D721Med (cell line): ENCODE measurements at places on chromosomes 13 and 19.
A peak's percentile ranks its signal among the peaks of the same experiment; 100 is the strongest.

GRCh38 chr13:113607056-113607888 lies 22.7 kb downstream of the TFDP1 start:
- no peak for DNase-seq

DNA sequence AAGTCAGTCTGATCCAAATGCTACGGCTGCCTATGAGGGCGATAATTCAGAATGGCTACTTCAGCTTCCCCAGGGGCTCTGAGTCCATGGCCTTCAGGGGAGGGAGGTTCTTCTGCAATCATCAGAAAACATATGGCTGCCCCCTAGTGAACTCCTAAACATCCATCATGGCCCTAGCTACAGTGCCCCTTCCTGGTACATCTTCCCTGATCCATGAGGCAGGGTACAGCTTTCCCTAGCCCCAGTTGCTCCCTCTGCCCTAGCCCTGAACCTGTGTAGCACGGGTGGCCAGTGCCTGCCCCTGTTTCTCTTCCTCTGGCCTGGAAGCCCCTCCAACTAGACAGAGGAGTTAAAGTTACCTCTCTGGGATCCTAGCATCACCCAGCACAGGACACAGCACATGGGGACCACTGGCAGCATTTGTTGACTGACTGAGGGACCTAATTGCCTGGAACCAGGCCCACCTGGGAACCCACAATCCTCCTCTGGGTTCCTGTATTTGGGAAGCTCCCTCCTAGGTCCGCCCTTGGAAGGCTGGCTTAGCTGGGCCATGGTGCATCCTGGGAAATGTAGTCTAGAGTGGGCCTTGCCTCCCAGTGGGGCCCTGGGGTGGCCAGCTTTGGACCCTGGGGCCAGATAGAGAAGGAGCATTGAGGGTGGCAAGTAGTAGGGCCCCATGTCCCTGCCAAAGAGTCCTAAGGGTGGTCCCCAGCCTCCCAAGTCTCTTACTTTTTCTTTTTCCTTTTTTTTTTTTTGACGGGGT lies 17.7 kb upstream of the SEMA6B start:
- no peak for DNase-seq

- DNase-seq: no peak
Measured at GRCh38 chr19:37991176-37991835, 84.3 kb downstream of the SIPA1L3 start.

DNA sequence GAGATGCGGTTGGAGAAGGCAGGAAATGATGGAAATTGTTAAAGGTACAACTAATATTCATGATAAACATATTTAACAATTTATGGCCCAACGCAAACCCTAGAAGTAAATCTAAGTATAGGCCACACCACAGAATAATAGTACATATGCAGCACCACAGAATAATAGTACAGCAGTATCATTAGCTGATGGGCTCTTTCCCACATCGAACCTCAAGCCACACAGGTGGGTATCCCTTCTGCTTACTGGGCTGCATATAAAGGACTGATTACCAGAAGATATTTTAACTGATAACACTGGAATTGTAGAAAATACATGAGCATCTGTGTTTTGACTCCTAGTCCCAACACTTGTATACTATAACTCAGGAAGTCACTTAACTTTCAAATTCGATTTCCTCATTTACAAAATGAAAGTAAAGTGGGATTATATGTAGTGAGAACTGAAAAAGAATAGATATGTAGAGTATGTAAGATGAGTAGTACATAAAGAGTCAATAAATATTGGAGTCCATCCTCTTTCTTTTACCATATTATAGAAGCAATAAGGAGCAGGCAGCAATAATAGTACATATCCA lies 91.5 kb downstream of the TSC22D1 start:
- no peak for DNase-seq

DNA sequence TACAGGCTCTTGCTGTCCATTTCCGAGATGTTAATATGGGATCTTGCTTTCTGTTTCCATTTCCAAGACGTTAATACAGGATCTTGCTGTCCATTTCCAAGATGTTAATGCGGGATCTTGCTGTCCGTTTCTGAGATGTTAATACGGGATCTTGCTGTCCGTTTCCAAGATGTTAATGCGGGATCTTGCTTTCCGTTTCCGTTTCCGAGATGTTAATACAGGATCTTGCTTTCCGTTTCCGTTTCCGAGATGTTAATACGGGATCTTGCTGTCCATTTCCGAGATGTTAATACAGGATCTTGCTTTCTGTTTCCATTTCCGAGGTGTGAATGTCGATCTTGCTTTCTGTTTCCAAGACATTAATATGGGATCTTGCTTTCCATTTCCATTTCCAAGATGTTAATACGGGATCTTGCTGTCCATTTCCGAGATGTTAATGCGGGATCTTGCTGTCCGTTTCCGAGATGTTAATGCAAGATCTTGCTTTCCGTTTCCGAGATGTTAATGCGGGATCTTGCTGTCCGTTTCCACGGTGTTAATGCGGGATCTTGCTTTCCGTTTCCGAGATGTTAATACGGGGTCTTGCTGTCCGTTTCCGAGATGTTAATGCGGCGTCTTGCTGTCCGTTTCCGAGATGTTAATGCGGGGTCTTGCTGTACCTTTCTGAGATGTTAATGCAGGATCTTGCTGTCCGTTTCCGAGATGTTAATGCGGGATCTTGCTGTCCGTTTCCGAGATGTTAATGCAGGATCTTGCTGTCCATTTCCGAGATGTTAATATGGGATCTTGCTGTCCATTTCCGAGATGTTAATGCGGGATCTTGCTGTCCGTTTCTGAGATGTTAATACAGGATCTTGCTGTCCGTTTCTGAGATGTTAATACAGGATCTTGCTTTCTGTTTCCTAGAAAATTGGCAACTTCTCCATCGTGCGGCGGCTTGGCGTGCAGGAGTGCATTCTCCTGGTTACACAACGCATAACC lies 38.3 kb downstream of the PEX11G start:
- no peak for DNase-seq

- DNase-seq: no peak
Measured at GRCh38 chr19:53554804-53555203, 16.9 kb downstream of the ZNF331 start.

GRCh38 chr19:38557205-38557799 lies 60.5 kb downstream of the MAP4K1 start:
- no peak for DNase-seq

GRCh38 chr13:32845952-32846950 lies 170.0 kb upstream of the KL start:
- DNase-seq: no peak

DNA sequence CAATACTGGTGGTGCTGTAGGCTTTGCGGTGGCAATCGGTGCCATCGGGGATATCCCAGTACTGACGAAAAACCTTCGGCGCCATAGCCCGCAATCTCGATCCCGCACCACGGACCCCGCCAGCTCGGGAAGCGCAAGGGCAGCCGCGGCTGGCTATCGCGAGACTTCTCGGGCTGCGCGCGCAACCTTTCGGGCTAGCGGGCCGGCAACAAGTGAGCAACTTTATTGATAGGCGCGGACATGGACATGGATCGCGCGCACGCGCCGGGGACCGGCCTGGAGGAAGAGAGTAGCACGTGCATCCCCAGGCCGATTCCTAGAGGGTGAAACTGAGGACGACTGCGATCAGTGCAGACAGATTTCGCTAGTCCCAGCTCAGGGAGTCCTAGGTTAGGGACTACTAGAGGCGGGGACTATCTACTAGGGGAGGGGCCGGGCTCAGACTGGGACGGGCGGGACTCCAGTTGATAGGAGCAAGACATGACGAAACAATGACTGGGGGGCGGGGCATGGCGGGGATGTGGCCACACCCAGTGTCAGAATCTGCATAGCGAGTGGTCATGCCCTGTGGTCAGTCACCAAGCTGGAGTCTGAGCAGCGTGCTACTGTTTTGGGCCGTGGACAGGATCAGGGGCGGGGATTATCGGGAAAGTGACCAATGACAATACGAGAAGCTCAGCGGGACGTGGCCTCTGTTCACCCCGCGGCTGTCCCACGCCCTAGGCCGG lies at the start of gene NDUFA11:
TSS of gene NDUFA11 (minus strand) at position 167 of the 728 bp plus-strand sequence. CDS start at position 85, 82 bp downstream.
- DNase-seq: peak; percentile 97

GRCh38 chr13:30617315-30618185 lies at the start of gene USPL1:
TSS of gene USPL1 (plus strand) at chr13:30617920. CDS start at chr13:30621141, 3,221 bp downstream.
- DNase-seq: peak; percentile 39

- peak; percentile 80 for DNase-seq
Measured at GRCh38 chr19:50050406-50051227, 24.8 kb downstream of the ZNF473 start.

DNA sequence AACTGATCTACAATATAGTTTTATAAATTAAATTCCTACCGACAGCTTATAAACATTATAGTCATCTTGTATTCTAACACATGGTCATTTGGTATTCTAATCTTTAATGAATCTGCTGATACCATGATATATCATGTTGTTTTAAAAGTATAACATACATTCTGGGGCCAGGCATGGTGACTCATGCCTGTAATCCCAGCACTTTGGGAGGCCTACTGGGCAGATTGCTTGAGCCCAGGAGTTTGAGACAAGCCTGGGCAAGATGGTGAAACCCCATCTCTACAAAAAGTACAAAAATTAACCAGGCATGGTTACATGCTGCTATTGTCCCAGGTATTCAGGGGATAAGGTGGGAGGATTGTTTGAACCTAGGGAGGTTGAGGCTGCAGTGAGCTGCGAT lies 3.1 kb downstream of the ZNF383 start:
- DNase-seq: no peak

- no peak for DNase-seq
Measured at GRCh38 chr19:6204866-6205723, 69.6 kb downstream of the ACSBG2 start.

- no peak for DNase-seq
Measured at GRCh38 chr13:100899720-100900316, 225.2 kb upstream of the TMTC4 start.

GRCh38 chr19:2150794-2151338 lies 500 bp downstream of the AP3D1 start:
- no peak for DNase-seq

GRCh38 chr19:4957981-4958380 lies 10.9 kb upstream of the KDM4B start:
- DNase-seq: no peak

- DNase-seq: no peak
Measured at GRCh38 chr19:47523473-47523872, 8.6 kb upstream of the NAPA start.

DNA sequence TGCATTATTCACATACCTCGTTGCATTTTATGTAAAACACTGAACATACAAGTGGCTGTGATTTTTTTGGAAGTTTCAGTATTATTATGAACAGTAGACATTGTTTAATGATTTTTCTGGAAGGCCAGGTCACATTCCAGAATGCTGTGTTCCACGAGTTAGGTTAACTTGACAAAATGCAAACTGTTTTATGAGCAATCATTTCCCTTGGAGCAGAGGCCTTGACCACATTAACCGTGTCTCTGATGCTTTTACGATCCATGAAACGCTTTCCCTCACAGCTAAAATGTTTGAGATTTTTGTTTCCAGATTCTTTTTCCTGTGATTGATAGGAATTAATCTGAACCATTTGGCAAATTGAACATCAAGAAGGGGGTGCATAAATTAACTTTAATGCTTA lies 57.8 kb downstream of the MBNL2 start:
- no peak for DNase-seq

DNA sequence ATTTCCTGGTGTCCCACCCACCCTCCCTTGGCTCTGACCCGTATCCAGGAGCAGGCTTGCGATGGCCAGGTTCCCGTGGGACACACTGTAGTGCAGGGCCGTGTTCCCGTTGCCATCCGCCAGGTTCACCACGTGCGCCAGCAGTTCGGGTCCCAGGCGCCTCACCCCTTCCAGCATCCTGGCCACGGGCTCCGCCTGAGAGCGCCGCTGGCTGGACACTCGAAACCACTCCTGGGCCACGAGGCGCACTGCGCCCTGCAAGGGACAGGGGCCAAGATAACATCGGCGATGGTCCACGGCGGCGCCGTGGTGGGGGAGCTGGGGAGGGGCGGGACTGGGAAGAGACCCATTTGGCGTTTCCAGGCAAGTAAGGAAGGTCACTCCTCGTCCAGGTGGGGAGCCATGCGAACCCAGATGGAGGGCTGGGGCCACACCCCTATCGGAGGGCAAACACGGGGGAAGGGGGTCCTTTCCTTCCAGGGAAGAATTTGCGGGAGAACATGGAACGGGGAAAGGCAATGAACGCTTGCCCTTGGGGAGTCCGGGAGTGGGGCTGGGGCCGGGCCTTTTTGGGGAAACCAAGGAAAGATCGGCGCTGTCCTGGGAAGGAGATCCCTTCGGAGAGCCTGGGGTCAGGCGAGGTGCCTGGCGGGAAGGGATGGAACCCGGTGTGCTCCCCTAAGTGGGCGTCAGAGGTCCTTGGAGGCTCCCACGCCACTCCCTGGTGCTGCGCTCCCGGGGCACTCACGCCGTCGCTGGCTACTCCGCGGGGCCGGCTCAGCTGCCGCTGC lies 9.9 kb downstream of the KANK3 start:
- no peak for DNase-seq
